GM04503 (cell line): ENCODE measurements at places on chromosomes 2 and 18.

DNA sequence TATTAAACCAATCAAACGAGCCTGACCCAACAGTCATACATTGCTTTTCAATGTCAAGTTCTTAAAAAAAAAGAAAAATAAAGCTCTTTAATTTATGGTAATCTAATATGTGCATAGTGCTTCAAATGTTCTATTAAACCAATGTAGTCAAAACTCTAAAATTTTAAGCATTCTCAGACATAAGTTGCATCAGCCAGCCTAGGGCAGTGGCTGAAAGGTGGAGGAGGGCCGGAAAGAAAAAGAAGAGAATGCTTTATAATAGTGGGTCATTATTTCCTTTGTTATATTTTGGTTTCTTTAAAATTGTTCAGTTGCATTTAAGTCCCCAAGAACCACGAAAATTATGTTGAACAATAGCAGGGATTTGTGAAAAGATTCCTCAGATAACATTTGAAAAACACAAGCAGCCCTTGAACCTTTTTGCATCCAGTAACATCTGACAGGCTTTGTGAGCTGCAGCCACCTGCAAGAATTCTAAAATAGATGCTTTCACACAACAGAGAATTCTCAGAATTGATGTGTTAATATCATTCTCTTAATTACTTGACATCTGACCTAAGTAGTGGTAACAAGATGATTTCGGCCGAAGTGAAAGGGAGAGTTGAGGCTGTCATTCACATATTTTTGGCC, 252.1 kb downstream of the CDCA7 start:
- no peak for DNase-seq

DNA sequence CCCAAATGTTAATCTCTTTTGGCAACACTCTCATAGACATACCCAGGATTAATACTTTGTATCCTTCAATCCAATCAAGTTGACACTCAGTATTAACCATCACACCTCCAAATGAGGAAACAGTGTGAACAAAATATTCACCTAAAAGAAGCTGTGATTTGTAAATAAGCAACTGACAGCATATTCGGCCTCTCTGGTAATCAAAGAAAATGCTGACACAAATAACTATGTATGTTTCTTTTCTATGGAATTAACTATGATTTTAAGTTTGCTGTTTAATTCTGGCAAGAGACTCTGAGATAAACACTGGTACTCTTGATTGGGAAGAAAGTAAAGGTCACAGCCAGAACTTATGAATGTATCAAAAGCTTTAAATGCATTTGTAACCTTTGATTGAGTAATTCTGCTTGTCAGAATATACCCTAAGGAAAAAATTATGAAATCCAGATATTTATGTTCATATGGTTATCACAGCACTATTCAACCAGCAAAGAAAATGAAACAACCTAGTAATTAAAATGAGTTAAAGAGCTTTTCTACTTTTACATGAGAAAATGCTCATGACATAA, 3.6 kb upstream of the GYPC start:
- DNase-seq = no peak

- DNase-seq = no peak
These were observed 67.1 kb downstream of the CPS1 start for GRCh38 chr2:210623506-210623905.

- no peak for DNase-seq
These were observed 216.2 kb downstream of the PDE1A start for GRCh38 chr2:182210669-182211068.

GRCh38 chr2:227724394-227725039, at the start of gene SCYGR6:
TSS of gene SCYGR6 (minus strand) at chr2:227724757. CDS start at chr2:227724757, 0 bp downstream.
- DNase-seq = no peak

GRCh38 chr2:174259981-174260380, 11.6 kb upstream of the OLA1 start:
- peak; percentile 54 for DNase-seq

GRCh38 chr2:134348239-134348638, 94.4 kb downstream of the MGAT5 start:
- peak; percentile 34 for DNase-seq

- no peak for DNase-seq
These were observed 60.6 kb downstream of the CCDC93 start for GRCh38 chr2:117953231-117953630.

DNA sequence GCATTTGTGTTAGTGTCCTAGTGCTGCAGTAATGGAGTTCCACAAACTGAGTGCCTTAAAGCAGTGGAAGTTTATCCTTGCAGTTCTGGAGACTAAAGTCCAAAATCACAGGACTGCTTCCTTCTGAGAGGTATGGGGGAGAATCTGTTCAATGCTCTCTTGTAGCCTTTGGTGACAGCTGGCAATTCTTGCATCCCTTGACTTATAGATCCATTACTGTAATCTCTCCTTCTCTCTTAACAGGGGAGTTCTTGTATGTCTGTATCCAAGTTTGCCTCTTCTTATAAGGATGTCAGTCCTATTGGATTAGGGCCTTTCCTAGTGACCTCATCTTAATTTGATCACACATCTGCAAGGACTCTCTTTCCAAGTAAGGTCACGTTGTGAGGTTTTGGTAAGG, 69.9 kb downstream of the XRCC5 start:
- DNase-seq = no peak
